ENCODE measurements at places on chromosomes 7 and 10.
A peak's percentile ranks its signal among the peaks of the same experiment; 100 is the strongest.

DNA sequence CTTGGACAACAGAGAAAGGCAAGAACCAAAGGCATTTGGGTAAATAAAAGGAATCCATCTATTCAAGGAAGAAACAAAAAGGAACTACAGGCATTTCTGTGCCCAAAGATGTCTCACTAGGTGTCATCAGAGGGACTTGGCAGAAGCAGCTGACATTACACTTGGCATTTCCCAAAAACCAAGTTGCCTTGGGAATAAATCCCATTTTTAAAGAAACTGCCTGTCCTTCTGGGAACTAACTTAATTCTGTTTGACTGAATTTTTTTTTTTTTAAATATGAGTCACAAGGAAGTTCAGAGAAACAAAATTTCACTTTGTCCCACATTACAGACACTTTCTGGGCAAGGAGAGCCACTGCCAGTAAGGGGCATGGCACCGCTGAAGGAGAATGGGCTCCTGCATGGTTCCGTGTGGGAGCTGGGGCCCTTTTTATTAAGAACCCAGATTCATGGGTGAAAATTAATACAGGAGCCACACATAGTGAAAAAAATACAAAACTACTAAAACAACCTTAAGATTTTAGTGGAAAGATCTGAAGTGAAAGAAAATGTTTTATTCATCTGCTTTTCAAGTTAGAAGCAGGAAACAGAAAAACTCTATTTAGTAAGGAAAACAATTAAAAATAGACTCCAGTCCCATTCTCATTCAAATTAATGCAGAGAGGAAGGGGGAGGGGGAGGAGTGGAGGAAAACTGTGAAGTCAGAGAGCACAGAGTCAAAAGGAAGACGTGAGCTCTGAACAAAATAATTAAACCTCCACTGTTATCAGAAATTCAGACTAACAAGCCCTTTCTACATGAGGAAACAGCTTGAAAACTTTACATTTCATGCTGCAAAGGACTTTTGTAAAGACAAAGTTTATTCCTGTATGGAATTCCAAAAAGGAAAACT lies 118.4 kb upstream of the PDLIM1 start:
- DNase-seq = no peak

DNA sequence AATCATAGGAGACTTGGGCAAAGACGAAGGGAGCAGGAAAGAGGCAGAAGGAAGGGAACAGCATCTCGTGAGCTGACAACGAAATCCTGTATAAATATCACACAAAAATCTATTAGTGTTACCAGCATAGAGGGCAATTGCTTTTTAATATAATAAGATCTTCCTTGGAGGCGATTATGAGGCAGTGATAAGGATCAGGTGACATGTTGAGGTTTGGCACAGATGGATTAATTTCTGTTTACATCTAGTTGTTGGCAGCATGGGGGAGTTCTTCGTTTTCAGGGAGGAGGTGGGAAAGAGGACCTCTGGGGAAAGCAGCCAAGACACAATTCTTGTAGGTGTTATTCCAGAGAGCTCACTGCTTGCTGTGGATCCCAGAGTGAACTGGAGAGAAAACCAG lies 163.8 kb downstream of the PLXNA4 start:
- DNase-seq = no peak

- DNase-seq = no peak
These were observed 160.7 kb downstream of the PTPN20 start for GRCh38 chr10:47071891-47072290.

GRCh38 chr7:124388751-124389150 lies 355.9 kb upstream of the TMEM229A start:
- DNase-seq = no peak

DNA sequence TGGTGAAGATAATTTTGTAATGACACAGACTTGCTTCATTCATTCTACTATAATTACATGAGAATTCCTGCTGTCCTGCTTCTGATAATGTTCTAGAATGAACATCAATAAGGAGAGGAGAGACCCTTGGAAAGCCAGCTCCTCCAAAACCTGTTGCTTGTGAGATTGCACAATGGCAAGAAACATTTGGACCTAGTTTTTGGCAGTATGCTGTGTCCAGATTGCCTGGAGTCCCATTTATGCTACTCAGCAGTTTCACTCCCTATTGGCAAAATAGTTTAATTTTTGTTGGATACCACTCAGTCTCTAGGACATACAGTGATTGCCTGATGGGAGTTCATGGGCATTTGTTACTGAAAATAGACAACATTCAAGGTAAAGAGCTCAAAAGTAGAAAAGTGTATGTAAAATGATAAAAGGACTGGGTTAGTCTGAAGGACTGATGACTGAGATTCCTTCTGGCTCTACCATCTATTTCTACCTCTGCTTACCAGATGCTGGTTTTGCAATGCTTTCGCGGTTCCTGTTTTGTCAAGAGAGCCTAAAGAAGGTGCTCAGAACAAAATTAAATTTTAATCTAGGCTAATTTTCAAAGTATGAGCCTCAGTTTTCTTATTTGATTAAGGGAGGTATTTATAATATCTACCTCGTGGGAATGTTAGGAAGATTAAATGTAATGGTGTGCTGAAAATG lies 8.0 kb upstream of the ACTR3B start:
- no peak for DNase-seq

DNA sequence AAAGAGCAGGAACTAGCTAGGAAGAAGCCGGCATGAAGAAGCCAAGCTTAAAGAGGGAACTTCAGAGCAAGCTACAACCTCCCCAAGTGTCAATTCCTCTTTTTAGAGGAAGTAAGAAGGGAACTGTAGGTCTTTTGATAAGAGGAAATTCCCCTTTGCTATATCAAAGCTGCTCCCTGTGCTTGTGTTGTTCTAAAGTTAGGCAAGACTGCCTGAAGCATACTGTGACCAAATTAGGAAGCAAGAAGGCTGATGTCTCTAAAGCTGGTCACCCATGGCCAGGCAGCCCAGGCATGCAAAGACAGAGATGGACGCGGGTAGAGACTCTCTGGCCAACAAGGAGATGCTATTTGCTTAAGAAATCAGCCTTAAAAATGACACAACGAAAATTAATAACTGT lies 87.9 kb downstream of the RNF216 start:
- no peak for DNase-seq

- DNase-seq = no peak
These were observed 121.2 kb upstream of the TARP start for GRCh38 chr7:38394660-38395059.

- DNase-seq = peak; percentile 55
These were observed 1.4 kb upstream of the TRIM8 start for GRCh38 chr10:102642736-102643335.

DNA sequence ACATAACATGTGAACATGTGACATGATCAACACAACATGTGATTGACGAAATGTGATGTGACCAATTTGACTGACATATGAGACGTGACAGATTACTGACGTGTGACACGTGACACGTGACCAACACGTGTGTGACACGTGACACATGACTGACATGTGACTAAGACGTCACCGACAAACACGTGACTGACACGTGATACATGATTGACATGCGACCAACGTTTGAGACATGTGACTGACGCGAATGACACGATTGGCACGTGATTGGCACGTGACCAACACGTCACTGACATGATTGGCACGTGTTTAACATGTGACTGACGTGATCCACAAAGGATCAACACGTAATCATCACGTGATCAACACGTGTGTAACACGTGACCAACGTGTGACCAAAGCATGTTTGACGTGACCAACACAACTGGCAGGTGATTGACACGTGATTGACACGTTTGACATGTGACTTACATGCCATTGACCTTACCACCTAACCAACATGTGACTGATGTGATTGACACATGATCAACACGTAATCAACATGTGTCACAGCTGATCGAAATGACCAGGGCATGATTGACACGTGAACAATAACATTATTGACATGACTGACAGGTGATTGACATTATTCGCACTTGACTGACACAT lies 23.7 kb downstream of the CRPPA start:
- DNase-seq = no peak

GRCh38 chr7:102285540-102286236 lies 980 bp upstream of the SH2B2 start:
- DNase-seq = no peak
